ENCODE measurements at places on chromosomes 6 and 20.

DNA sequence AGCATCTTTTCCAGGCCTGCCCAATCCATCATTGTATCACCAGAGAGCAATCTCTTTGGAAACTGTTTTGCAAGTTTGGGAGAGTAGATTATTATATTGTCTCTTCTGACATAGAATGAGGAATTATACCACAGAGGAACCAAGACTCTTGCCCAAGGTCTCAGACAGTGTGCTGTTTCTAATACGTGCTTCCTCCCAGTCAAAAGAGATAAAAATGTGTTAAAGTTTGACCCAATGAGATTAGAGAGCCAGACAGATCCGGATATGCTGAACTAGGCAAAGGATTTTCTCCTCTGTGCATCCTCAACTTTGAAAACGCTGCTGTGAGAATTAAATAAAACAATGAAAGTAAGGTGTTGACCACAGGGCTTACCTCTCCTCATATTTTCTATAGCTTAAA, 18.6 kb upstream of the NT5E start:
- DNase-seq = no peak

- no peak for DNase-seq
These were observed 143.8 kb upstream of the FAM83B start for GRCh38 chr6:54702772-54703171.

GRCh38 chr6:15909290-15910070, 219.4 kb upstream of the MYLIP start:
- DNase-seq = no peak

- no peak for DNase-seq
These were observed 19.5 kb downstream of the PERP start for GRCh38 chr6:138087593-138088325.

- no peak for DNase-seq
These were observed 163.4 kb downstream of the UBE3D start for GRCh38 chr6:82902290-82902689.

All from GM10248 (cell line).